RCC 7860 (cell line): ENCODE measurements at places on chromosomes 3 and 15.

DNA sequence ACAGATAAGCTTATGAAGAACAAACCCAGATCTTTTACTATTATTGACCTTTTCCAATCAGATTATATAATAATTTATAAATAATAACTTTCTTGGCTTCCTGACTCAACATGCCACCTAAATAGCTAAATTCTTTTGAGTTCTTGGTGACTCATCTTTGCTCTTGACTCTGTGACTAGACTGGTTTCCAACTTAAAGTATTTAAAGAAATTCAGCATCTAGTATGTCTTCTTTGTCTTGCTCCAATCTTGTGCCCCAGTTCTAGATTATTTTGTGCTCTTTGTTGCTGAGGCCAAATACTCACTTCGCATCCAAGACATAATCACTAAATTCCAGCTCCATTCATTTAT lies 483.2 kb upstream of the TBL1XR1 start:
- DNase-seq, result peak; percentile 53

GRCh38 chr3:76324101-76324500 lies 538.8 kb upstream of the ZNF717 start:
- no peak for DNase-seq

DNA sequence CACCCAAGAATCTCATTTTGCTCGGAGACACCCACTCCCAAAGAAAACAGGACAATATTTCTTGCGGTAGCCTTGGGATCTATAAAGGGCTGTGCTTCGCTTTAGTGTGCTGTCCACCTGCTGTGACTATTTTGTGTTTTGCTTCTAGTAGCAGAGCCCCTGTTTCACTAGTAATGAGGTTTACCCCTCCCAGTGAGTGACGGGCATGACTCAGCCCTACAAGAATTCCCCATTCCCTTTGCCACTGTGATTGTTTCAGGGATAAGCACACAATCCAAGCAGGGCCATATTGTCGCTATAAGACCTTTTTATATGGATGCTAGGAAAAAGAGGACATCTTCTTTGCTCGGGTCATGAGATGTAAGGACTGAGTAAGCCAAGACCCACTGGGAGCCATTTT lies 62.5 kb upstream of the FOXB1 start:
- DNase-seq, result no peak

DNA sequence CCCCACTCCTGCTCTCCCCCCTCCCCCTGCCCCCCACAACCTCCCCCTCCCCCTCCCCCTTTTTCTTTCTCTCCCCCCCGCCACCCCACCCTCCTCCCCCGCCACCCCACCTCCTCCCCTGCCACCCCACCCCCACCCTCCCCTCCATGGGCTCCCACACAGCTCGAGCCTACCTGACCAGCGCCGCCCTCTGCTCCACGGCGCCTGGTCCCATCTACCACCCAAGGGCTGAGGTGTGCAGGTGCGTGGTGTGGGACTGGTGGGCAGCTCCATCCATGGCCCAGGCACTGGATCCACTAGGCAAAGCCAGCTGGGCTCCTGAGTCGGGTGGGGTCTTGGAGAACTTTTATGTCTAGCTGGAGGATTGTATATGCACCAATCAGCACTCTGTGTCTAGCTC lies 68.3 kb upstream of the KCNAB1 start:
- no peak for DNase-seq

- no peak for DNase-seq
Measured at GRCh38 chr15:63086947-63087346, 34.7 kb upstream of the LACTB start.

- no peak for DNase-seq
Measured at GRCh38 chr3:129563850-129564535, 21.0 kb downstream of the H1-8 start.

- DNase-seq, result no peak
Measured at GRCh38 chr15:58404020-58404419, 27.8 kb upstream of the LIPC start.
